ENCODE measurements at places on chromosomes 11 and 22.

- no peak for DNase-seq
Observed at GRCh38 chr22:29346659-29347058, 31.2 kb upstream of the RASL10A start.

DNA sequence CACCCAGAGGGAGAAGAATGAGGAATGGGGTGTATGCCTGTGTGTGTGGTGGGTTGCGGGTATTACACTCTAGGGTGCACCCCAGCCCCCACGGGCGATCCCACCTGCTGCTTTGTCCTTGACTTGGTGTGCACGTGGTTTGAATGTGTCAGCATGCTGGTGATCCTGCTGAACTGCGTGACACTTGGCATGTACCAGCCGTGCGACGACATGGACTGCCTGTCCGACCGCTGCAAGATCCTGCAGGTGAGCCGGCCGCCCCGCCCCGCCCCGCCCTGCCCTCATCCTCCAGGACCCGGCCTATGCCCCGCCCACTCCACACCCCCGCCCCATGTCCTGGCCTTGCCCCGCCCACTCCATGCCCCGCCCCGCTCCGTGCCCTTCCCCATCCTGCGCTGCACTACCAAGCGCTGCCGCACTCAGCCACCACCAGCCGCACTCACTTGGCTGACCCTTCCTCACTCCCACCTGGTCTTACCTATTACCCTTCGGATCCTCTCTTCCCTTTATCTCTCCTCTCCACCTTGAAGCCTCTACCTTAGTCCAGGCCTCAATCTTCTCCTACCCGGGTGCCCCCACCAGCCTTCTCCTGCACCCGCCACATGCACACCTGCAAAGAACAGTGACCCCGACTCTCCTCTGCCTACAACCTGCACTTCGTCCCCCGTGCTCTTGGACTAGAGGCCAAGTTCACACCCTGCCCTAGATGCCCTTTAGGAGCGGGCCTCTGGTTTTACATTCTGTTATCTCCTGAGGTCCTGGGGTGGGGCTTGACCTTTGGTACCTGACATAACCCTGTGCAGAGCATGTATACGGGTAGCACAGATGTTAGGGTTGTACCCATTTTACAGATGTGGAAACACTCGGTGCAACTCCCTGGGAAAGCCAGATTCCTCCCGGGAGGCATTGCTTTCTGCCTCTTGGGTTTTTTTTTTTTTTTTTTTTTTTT lies 27.7 kb downstream of the CACNA1I start:
- no peak for DNase-seq

DNA sequence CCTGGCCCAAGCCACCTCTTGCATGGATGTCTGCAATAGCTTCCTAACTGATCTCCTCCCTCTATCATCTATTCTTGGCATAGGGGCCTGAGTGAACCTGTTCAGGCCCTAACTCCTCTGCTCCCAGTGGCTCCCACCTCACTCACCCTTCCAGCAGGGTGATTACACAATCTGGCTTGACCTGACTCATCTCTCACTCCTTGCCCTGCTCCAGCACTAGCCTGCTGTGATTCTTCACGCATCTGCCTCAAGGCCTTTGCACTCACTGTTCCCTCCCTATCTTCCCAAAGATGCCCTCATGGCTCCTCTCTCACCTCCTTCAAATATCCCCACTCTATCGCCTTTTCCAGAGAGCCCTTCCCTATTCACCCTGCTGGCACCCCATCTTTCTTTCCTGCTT lies 10.5 kb downstream of the SCN4B start:
- DNase-seq = no peak

DNA sequence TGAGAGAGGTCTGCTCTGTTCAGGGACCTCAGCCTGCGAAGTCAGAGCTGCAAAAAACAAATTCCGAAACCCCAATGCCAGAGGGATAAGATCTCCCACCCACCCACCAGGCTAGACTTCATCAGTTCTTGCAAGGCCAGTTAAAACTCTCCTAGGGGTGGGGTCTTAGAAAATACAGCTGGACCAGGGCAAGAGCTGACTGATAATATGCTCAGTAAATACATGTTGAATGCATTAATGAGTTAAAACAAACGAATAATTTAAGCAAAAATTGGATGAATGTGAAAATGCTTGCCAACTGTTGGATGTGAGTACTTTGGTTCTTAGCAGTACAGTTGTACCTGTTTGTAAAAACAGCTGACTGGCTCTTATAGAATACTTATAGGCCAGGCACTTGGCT lies 129.8 kb downstream of the SERGEF start:
- no peak for DNase-seq

GRCh38 chr22:38549101-38549894 lies 20.7 kb downstream of the DMC1 start:
- no peak for DNase-seq

DNA sequence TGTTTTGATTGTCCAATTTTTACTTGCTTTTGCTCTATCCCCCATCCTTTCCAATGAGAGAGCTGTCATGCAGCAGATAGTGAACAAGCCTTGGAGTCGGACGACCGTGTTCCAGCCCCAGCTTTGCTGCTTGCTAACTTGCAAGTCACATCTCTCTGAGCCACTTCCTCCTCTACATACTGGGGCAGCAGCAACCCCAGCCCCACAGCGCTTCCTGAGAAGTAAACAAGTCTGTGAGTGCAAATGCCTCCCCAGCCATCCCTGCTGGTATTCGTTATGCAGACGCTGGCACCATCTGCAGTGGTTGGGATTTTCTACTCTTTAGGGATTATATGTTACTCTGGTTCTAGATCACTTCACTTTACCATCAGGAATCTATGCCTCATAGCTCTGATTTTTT lies 35.0 kb downstream of the TPBGL start:
- no peak for DNase-seq

GRCh38 chr11:120516461-120517389 lies 5.2 kb downstream of the GRIK4 start:
- DNase-seq = no peak

DNA sequence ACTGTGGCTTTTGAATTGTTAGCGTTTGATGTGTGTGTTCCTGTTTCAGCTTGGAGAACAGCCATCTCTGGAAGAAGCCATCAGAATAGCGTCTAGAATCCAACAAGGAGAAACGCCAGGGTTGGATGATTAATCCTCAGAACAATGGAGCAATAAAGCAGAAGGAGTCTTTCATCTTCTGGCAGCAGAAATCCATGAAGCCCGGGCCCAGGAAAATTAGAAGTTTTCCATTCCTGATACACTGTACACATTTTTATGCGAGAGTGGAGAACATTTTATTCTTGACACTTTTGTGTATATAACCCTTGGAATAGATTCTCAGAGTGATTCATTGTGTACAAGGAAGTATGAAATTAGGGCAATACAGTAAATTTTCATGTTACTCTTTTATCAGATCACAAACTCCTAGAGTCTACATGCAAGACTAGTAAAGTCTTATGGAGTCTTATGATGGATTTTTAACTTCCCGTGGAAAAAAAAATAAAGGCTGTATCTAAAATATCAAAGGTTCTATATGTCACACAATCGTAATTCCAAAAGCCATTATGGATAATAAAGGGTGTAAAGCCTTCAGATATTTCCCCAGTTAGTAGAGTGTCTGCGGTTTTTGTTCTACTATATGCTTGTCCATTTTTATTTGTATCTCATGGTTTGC lies 45.9 kb upstream of the WEE1 start:
- peak; percentile 49 for DNase-seq

- DNase-seq = no peak
Observed at GRCh38 chr11:64865286-64866172, 12.9 kb downstream of the EHD1 start.

DNA sequence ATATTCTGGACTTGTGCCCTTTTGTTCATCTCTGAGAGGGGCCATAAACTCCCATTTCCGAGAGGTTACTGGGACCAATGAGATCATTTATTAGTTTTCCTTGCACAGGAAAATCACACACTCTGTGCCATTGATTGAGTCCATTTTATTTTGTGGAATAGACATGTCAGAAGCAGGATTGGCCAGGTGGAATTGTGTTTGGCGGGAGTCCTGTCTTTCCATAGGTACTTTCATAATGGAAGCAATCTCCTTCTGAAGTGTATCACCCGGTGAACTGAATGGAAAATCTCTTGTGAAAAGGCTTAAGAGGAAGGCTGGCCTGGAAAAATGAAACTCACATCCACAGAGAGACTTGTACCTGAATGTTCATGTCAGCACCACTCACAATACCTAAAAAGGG lies 63.0 kb upstream of the PARVG start:
- no peak for DNase-seq

- DNase-seq = no peak
Observed at GRCh38 chr11:6629892-6630631, 10.8 kb upstream of the TPP1 start.

DNA sequence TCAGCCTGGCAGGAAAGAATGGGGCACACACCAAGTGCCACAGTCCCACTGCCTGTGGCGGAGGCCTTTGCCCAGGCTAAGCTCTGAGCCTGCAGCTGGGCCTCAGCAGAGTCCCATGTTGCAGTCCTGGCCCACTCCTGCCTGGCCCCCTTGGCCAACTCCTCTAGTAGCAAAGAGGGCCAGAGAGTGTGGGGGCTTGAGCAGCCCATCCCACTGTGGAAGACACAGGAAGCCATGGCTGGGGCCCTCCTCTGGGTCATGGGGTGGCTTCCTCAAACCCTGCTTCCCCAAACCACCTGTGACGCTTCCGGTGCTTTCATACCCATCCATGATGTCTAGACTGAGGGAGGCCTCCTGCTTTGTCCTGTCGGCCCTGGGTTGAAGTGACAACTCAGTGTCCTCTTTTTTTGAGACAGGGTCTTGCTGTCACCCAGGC lies 5.8 kb downstream of the RPS19BP1 start:
- DNase-seq = no peak

DNA sequence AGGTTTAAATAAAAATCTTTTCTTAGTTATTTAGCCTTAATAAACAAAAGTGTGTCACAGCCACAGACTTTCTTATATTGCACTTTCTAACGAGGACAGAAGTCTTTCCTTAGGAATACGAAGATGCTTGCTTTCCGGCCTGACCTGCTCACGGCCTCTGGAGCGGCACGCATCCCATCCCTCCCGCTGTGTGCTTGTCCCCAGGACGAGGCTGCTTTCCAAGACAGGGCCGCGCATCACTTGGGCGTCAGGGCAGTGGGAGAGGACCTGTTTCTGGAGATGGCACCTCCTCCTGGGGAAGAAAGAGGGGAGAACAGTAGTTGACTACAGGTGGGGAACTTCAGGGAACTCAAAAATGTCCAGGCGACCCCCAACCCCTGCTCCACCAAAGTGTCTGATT lies 26.4 kb downstream of the GRIK4 start:
- no peak for DNase-seq

DNA sequence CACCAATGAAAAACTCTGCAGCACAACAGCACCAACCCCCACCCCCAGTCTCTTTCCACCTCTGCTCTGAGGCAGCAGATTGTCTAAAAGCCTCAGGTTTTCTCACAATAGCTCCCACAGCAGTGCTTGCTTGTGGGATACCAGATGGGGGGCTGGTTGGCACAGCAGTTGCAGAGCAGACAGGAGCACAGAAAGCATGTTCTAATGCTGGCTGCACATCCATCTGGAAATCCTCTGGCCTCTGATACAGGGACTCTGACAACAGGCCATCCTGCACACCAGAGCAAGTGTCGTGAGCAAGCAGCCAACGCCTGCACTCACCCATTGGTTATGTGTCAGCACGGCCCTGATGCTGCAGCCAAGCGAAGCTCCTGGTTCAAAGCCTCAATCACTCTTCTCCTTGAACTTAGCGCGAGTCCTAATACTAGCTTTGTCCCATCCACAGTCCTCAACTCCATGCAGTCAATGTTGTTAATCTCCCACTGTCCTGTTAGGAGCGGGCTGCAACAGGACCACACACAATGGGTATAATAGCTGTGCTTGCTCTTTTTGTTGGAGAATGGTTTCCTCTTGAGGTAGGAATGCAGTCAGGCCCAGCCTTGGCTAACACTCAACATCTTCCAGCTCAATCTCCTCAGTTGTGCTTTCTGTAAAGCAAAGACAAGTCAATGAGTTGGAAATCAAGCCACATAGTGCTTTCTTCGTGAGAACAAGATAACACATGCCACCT lies 30.3 kb downstream of the VSTM5 start:
- DNase-seq = no peak

DNA sequence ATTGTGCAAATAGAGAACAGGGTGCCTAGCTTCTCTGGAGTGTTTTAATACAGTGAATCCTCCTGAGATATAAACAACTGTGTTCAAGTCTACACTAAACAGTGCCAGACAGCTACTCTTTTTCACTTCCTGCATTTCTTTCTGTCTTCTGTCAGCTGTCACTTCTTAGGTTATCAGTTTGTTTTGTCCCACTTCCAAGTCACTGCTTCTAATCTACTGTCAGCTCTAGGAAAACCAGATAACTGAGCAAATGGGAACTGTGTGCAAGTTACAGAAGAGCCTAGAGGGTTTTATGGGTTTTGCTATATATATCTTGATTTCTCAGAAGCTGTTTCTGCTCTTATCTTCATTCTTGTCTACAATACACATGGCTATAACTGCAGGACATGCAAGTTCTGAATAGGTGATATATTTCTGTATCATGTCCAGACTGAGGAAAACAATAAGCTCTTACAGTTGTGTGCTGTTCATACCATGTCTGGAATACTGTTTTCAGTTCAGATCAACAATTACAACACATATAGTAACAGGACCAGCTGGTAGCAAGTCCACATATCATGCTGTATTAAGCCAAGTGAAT lies 5.8 kb downstream of the PITPNB start:
- DNase-seq = no peak

DNA sequence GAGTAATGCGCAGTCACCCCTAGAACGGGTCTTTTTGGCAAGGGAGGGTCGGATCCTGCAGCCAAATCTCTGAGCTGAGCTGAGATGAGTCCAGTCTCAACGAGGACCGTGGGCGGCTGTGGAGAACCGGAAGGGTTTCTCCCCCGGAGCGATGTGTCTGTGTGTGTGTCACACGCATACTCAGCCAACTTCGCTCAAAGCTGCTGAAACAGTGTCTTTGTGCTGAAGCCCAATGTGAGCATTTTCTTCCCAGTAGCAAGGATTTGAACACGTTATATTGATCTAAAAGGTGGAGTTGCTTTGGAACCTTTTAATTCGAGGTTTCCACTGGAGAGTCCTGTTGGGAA lies 1.4 kb upstream of the CELSR1 start:
- DNase-seq = no peak

All from left hindlimb (tissue), 1 donor.